ENCODE measurements at places on chromosomes 12 and 14.

- DNase-seq, result no peak
Measured at GRCh38 chr12:93273834-93274564, 103.7 kb upstream of the NUDT4 start.

DNA sequence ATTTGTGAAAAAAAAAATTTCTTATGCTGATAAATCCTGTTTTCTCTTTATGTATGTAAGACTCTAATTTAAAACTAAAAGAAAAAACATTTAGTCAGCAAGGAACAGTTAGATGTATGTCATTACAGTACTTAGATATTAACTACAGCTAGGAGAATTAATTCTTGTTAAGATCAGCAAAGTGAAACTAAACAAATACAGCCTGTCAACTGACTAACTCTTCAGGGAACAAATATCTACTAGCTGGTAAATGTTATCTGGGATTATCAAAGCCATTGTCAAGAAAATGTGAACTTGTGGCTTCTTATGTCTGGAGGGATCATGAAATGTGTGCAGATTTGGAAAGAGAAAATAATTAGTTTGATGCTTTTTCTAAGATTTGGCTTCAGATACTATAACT is 27.5 kb downstream of the MGAT4C start:
- DNase-seq, result no peak

DNA sequence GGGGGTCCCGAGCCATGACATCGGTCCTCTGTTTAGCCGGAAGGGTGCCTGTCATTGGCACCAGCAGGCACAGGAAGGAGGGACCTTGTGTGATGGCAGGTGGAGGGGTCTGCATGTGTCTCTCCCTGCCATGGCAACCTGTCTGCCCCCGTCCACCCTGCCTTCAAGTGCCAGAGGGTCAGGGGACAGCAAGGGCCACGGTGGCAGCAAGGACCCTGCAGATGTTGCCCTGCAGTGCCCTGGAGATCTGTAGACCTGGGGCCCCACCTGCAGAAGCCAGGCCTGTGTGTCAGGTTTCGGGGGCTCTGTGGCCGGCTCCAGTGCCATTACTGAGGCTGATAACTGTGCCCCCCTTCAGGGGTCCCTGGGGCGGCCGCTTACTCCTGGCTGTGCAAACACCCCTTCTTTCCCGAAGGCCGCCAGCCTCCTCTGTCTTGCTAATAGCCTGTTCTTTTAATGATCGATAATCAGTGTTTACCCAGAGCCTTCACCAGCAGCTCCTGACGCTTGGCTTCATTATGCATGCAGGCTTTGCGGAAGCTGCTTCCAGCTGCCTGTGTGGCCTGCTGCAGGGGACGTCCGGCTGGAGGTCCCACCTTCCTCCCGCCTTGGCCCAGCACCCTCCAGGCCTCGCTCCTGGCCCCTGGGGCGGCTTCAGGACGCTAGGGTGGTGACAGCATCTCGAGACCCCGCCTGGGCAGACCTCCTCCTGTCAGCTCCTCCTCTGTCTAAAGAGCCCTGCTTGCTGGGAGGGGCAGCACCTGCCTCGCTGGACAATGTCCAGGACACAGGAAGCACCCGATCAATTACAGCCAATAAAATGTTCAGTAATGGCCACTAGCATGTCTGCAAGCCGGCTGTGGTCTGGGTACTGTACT is 153.0 kb downstream of the KIF26A start:
- no peak for DNase-seq

DNA sequence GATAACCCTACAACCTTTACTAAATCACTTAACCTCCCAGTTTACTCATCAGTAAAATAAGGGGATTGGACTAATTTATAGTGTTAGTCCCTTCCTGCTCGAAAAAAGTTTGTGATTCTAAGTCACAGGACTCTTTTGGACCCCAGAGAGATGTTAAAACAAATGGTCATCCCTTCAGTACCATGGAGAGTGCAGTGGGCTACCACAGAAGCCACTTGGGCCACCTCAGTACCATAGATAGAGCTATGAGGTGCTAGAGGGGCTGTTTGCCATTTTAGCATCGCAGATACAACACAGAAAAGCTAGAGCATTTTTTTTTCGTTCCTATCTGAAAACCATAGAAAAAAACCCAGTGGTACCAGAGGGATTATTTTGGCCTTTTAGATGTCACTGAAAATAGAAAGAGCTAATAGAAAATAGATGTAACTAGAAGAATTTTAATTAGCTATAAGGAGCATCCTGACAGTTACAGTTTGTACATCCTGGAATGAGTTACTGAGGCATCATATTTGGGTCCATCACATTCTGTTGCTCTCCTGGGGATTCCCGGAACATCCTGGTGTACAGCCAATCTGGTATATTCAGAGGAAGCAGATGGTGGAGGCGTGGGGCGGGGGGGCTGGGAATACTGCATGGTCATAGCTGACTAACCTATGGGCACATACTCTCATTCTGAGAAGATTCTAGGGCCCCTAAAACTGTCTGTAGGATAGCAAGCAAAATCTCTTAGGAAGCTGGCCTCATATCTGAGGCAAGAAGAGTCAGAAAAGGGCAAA is 2.8 kb downstream of the ZNF219 start:
- DNase-seq, result no peak

- DNase-seq, result no peak
Measured at GRCh38 chr14:83316356-83316755, 1782.7 kb upstream of the SEL1L start.

- no peak for DNase-seq
Measured at GRCh38 chr14:28701733-28702132, 64.9 kb upstream of the FOXG1 start.

DNA sequence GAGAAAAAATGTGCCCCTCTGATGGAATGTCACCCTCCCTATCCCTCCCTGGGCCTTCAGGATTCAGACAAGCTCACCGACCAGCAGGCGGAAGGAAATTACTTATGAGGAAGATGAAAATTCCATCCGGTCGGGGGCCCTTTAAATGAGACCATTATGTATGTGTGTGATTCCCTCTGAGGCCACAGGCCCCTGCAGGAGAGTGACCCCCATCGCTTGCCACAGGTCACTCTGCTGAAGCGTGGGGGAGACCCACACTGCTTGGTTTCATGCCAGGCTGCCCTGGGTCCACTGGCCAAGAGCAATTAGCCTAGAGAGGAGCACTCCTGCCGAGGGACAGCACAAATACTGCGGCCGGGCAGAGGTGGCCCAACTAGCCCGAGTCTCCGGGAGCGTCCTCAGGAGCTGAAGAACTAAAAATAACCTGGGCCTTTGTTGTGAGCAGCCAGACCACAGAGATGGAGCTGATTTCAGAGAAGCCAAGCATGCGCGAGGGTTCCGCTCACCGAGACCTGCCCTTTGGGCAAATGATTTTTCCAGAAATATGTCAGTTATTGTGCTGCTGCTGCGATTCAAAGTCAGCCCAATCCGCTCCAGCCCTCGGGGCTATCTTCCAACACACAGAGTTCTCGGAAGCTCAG is 276.4 kb downstream of the DPF3 start:
- no peak for DNase-seq

DNA sequence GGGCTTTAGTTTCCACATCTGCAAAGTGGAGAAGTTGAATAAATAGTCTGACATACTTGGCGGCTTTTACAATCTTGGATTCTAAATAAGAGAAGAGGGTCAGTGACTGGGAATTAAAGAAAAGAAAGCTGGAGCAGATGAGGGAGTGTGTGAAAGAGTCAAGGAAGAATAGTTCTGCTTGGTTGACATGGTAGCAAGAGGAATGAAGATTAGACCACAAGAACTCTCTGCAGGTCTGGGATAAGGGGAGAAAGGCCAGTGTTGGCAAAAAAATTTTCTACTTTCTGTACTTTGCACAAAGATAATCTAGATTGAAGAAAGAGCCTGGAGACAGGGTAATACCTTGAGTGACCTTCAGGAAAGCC is 5.9 kb downstream of the ITGB7 start:
- DNase-seq, result no peak

GRCh38 chr14:71725922-71726579 is 206.2 kb upstream of the RGS6 start:
- no peak for DNase-seq

DNA sequence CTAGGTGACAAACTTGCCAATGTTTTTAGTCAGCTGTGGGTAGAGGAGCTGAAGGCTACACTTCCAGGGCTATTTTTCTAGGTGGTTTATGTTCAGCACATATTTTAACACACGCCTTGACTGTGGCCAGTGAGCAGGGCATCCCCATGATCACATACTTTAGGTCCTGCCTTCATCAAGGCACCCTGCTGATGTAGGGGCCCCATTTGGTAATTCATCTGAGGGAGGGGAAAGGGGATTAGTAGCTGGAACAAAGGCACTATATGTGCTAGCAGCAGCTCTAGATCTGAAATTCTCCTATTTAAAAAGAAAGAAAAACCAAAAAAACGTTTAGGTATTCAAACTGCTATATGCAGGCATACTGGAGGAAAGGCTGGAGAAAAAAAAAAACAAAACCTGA is 14.5 kb downstream of the EGLN3 start:
- no peak for DNase-seq

GRCh38 chr12:13896063-13896626 is 85.3 kb downstream of the GRIN2B start:
- no peak for DNase-seq

GRCh38 chr14:77251870-77252269 is 19.1 kb downstream of the NGB start:
- no peak for DNase-seq

DNA sequence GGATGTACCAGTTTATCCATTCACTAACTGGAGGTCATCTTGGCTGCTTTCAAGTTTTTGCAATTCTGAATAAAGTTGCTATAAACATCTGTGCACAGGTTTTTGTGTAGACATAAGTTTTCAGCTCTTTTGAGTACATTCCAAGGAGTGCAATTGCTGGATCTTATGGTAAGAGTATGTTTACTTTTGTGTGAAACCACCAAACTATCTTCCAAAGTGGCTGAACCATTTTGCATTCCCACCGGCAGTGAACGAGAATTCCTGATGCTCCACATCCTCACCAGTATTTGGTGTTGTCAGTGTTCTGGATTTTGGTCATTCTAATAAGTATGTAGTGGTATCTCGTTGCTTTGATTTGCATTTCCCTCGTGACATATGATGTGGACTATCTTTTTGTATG is 150.5 kb upstream of the BCL2L14 start:
- no peak for DNase-seq

GRCh38 chr14:81433378-81433777 is 33.3 kb upstream of the STON2 start:
- no peak for DNase-seq

GRCh38 chr14:81435391-81436295 is 35.5 kb upstream of the STON2 start:
- peak; percentile 24 for DNase-seq

GRCh38 chr12:53231671-53231920 is 413 bp downstream of the RARG start:
- DNase-seq, result no peak

GRCh38 chr14:88004506-88005036 is 364 bp upstream of the GPR65 start:
- no peak for DNase-seq
